ENCODE measurements at places on chromosomes 3 and 15.

DNA sequence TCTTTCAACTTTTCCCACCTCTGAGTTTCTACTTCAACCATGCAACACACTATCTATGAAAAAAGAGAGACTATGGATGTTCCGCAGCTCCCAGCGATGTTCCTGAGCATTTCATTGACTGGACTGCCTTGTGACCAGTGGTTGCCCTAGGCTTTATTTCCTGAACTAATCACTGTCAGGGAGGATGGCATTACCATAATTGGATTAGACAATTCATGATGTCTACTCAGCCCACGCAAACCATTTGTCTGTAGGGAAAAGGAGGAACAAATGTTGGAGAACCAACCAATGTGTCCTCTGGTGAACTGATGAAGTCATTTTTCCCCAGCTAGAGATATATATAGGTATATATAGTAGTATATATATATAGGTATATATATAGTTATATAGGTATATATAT lies 229.3 kb upstream of the MCTP2 start:
- DNase-seq, result no peak

GRCh38 chr3:102307442-102307841 lies 127.4 kb upstream of the ZPLD1 start:
- no peak for DNase-seq

DNA sequence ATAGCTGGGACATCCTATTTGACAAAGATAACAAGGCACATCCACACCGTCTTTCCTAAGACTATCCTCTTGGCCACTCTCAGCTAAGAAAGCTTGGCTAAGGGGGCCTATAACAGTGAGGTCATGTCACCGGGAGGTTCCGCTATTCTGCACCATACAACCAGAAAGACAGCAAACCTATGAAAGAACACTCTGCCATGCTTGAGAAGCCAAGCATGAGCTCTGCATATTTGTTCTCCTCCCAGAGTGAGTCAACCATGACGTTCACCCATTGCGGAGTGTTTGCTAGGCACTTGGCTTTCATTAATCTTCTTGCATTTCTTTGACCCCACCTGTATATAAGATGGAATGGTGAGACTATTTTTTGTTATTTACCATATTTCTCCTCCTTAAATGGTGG lies 141.2 kb downstream of the GMNC start:
- DNase-seq, result no peak

DNA sequence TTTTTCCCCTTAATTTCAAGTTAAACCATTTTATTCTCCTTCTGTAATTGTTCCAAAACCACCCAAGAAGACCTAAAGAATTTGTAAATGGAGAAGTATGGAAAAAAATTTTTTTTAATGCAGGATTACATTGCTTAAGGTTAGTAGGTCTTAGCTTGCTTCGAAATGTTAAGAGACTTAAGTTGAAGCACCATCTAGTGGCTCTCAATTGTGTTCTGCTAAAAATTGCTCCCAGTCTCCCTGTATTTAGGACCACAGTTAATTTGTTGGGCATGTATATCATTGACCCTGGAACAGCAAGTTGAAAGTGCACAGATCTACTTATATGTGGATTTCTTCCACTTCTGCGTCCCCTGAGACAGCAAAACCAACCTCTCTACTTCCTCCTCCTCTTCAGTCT lies 32.4 kb downstream of the CD200R1L start:
- no peak for DNase-seq

GRCh38 chr3:31977736-31978135 lies 3.3 kb downstream of the OSBPL10 start:
- DNase-seq, result no peak

DNA sequence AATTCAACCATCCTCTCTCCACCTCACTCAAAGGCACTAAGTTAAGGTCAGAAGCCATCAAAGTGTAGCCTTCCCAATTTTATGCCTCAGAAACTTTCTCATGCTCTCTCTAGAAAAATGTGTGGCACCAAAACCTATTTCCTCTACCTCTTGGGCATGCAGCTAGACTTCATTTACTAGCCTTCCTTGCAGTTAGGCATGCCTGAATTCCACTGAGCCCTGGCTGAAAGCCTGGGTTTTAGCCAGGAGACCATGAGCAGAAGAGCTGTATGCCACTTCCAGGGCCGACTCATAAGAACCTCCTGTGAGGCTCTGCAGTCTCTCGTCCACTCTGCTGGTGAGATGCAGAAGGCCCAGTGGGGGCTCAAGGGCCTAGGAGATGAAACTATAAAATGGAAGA lies 145.0 kb downstream of the MYLK start:
- DNase-seq, result no peak

DNA sequence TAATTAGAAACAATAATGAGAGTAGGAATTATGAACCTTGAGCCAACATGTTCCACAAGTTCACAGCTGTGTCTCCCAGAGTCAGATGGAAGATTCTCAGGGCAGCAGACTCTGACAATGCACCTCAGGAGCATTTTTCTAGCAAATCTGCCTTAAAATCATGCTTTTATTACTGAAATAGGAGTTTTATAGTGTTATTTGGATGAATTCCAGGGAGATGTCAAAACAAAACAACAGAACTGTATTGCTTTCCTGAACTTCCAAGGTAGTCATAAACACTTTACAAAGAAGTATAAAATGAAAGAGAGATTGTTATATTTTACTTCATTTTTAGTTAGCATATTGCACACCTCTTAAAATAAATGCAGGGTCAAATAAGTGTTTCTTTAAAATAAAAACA lies 77.0 kb downstream of the P3H2 start:
- DNase-seq, result no peak

DNA sequence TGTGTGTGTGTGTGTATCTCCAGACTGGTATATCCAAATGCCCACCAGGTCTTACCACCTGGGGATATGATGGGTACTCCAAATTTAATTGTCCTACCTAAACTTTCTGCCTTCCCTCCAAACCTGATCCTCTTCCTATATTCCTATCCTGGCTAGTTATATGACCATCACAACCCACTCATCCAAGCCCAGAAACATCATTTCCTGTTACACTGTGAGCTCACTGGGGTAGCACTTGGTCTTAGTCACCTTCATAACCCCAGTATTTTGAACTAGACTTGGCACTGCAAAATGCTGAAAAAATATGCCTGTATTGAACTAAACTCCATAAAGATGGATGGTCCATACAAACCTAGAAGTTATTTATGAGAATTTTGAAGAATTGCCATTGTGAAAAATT lies 178.8 kb upstream of the EIF1B start:
- no peak for DNase-seq

DNA sequence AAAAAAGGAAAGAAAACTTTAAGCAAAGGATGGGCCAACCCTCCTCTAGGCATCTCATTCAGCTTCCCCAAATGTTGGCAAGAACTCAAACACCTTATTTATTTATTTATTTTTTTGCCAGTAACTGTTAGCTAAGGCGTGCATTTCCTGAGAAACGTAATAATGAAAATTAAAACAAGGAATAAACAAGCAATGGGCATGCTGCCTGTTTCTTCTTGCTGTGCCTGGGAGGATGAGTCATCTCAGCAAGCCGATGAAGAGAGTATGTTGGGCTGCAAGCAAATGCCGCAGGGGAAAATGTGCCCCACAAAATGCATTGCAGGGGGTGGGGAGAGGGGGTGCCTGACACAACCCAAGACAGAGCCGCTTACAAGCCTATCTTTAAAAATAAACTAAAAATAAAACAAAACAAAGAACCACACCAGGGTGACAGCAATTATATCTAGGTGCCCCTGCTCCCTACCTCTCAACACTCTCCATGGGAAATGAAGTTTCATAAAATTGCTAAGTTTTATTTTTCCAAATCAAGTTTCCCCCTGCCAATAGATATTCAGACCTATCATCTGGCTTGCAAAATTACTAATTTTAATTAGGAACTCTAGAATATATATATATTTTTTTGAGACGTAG lies 40.3 kb downstream of the EIF4E3 start:
- DNase-seq, result peak; percentile 1

DNA sequence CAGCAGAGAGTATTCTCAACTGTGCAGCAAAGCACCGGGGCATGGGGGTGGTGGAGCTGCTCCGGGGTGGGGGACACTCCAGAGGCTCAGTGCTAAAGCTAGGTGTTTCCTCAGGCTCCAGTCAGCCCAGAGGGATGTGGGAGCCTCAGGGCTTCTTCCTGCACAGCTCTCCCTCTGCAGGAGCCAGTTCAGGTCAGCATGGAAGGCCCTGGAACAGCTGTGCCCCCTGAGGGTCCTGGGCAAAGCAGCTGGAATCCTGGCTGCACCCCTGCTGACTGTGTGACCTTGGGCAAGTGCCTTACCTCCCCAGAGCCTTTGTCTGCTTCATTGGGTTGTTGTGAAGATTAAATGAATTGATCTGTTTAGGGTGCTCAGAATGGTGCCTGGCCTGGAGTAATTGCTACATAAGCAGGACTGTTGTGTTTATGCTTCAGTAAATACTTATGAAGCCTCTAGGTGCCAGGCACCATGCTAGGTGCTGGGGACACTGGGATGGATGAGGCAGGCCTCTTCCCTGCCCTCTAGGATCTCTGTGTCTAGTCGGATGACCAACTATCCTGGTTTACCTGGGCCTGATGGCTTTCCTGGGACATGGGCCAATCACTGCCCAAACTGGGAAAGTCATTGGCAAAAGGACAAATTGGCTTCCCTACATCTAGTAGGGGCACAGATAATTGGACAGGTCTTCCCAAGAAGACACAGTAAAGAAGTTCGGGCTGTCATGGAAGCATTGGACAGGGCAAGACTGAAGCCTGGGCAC lies 64.2 kb upstream of the LCTL start:
- no peak for DNase-seq

GRCh38 chr3:105828703-105829102 lies 40.1 kb downstream of the CBLB start:
- DNase-seq, result no peak

GRCh38 chr15:25727116-25727515 lies 136.0 kb downstream of the ATP10A start:
- DNase-seq, result no peak

DNA sequence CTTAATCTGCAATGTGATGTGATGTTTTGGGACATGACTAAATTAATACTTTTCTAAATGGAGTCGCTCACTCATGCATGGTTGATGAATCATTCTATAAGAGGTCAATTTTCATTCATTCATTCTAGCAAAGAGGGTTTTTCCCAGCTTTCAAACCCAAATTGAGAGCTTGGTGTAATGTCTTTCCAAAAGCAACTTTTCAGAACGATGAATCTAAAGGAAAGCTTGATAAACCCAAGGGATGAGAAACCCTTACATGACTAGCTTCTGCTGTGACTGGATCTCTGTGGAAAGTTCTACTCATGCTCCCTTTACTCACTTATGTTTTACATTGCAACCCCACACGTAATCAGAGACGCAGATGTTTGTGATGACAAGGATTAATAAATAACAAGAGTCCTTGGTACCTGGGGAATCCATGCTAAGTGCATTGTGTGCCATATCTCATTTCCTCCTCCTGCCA lies 47.7 kb downstream of the PDZRN3 start:
- no peak for DNase-seq

DNA sequence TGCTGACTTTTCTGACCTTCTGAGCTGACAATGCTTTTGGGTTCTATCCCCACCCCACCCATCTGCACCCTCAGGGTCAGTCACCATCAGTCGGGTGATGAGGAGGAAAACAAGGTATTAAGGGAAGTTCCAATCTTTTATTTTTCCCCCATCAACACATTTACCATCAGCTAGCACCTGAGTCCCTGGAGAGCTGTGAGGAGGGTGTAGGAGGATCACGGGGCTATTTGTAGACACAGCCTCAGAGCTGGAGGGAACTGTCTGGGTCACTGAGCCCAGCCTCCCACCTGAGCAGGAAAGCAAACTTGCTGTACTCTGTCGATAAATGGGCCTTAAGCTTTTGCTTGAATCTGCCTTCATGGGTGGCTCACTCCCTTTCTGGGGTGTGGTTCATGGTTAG lies 24.8 kb upstream of the ZFAND6 start:
- DNase-seq, result no peak

GRCh38 chr3:149042789-149043386 lies 43.4 kb downstream of the HLTF start:
- DNase-seq, result no peak

- DNase-seq, result no peak
Measured at GRCh38 chr3:34929036-34929435, 710.3 kb upstream of the ARPP21 start.

- no peak for DNase-seq
Measured at GRCh38 chr3:52710512-52710911, 4.6 kb downstream of the SPCS1 start.

GRCh38 chr3:37307321-37307720 lies 132.9 kb upstream of the LRRFIP2 start:
- no peak for DNase-seq

DNA sequence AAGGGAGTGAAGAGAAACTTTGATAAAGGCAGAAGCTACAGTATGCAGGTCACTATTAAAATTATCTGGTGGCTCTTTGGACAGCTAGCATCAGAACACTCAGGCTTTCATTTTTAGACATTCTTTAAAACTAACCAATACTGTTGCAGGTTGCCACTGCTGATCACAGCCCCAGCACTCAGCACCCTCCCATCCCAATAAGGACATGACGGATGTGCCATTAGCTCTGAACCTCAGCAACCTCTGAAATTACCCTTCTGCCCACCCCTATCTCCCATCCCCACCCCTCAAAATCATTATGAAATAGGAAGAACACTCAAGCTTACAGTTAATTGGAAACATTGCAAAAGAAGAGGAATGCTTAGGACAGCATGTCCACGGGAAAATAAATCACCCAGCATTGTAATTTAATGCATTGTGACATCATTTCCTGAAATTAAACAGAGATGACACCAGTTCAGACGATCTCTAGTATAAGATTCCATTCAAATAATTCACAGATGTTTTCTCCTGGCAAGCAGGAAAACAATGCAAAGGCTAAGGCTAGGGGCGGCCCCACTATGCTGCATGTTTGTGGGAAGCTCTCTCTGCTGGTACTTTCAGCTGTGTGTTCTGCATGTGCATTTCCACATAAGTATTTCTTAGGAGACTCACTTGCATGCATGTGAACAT lies 71.6 kb downstream of the MEIS2 start:
- no peak for DNase-seq

DNA sequence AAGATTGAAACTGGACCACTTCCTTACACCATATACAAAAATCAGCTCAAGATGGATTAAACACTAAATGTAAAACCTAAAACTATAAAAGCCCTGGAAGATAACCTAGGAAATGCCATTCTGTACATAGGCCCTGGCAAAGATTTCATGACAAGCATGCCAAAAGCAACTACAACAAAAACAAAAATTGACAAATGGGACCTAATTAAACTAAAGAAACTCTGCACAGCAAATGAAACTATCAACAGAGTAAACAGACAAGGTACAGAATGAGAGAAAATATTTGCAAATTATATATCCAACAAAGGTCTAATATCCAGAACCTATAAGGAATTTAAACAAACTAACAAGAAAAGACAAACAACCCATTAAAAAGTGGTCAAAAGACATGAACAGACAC lies 173.1 kb upstream of the CCDC54 start:
- DNase-seq, result no peak

DNA sequence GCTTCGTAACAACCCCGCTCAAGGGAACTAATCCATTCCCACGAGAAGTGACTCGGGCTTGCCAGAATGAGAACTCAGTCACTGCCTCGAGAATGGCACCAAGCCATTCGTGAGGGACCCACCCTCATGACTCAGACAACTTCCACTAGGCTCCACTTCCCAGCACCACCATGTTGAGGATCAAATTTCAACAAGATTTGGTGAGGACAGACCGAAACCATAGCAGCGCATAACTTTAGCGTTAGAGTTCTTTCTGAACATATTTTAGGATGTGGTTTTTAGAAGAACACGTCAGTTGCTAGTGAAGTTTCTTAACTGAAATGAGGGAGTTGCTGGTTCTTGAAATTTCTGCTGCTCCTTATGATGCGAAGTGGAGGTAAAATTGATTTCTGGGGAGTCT lies 13.5 kb downstream of the PTPRG start:
- no peak for DNase-seq

GRCh38 chr3:155065537-155065936 lies 14.6 kb upstream of the MME start:
- no peak for DNase-seq

GRCh38 chr3:187963677-187964385 lies 190.1 kb upstream of the LPP start:
- no peak for DNase-seq
